Activated CD4-positive, alpha-beta T cell treated with anti-CD3 and anti-CD28 coated beads for 48 hours (primary cell): ENCODE measurements at places on chromosomes 6 and 20.

- no peak for DNase-seq
These were observed 15.7 kb upstream of the PANK2 start for GRCh38 chr20:3873507-3873906.

- DNase-seq: peak; percentile 10
These were observed 23.0 kb upstream of the FKBP1A start for GRCh38 chr20:1415667-1416468.

DNA sequence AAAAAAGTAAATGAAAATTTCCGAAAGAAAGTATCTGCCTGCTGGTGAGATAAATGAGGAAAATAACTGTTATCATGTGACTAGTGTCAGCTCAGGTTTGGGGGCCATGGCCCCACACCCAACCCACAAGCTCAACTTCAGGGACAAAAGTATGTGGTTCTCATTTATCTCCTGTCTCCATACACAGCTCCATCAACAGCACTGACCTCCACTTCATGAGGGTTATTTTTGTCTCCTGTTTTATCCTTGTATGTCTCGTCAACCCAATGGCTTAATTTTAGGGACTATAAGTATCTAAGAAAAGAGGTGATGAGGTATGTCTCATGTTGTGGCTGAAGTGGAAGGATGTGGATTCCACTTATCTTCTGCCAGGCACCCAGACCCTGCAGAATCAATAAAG is 271.6 kb upstream of the RIN2 start:
- no peak for DNase-seq

DNA sequence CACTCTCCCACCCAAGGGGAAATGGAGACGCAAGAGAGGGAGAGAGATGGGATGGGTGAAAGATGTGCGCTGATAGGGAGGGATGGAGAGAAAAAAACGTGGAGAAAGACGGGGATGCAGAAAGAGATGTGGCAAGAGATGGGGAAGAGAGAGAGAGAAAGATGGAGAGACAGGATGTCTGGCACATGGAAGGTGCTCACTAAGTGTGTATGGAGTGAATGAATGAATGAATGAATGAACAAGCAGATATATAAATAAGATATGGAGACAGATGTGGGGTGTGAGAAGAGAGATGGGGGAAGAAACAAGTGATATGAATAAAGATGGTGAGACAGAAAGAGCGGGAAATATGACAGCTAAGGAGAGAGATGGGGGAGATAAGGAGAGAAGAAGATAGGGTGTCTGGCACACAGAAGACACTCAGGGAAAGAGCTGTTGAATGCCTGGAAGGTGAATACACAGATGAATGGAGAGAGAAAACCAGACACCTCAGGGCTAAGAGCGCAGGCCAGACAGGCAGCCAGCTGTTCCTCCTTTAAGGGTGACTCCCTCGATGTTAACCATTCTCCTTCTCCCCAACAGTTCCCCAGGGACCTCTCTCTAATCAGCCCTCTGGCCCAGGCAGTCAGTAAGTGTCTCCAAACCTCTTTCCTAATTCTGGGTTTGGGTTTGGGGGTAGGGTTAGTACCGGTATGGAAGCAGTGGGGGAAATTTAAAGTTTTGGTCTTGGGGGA is 754 bp downstream of the TNF start:
- no peak for DNase-seq

DNA sequence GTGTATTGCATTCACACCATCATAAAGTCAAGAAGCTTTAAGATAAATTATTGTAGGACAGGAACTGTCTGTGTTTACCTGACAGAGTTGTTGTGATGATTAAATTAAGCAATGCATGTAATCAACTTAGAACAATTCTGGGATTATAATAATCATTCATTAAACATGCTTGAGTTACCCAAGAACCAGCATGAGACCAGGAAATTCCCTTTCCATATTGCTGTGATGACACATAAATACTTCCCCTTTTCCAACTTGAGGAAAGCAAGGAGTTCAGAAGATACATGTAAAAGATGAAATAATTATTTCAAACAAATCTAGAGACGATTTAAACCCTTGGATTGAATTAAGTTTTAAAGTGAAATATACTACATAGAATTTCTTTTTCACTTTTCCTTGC is 404.4 kb downstream of the GJA1 start:
- no peak for DNase-seq

DNA sequence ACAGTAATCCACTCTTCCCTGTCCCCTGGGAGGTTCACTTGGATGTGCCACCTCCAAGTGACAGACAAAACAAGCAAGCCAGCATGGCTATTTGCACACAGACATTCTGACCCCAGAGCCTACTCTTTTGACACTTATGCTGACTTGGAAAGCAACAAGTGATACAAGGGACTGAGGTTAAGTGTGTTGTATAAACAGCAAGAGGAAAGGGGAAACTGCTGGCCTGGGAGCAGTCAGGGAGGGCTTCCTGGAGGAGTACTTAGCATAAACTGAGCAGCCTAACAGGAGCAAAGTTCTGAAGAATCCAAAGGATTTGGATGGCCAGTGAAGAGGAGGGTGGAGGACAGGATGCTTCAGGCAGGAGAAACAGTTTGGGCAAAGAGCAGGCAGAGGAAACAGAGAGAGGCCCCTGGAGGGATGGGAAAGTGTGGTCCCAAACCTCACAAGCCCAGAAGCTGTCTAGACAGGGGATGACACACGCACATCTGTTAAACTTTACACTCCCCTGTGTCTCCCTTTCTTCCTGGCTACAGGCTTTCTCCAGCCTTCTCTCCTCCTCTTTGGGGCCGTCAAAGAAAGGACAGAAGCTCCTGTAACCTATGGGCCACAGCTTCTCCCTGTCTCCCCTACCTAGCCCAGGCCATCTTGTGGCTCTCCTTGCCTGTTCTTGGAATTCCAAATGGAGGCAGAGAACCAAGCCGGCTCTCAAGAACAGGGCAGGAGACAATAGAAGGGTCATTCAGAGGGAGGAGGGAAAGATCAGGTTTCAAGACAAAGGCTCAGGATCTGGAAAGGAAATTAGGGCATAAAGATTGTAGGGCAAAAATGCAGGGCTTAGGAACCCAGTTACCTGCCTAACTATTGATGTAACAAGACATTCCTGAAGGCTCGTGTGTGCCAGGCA is 19.3 kb downstream of the SULF2 start:
- no peak for DNase-seq

GRCh38 chr6:48378884-48379407 is 267.9 kb upstream of the PTCHD4 start:
- DNase-seq: no peak

- DNase-seq: no peak
These were observed 22.4 kb downstream of the MMP24 start for GRCh38 chr20:35248641-35249475.

GRCh38 chr6:20472748-20473147 is 61.5 kb upstream of the CDKAL1 start:
- no peak for DNase-seq

DNA sequence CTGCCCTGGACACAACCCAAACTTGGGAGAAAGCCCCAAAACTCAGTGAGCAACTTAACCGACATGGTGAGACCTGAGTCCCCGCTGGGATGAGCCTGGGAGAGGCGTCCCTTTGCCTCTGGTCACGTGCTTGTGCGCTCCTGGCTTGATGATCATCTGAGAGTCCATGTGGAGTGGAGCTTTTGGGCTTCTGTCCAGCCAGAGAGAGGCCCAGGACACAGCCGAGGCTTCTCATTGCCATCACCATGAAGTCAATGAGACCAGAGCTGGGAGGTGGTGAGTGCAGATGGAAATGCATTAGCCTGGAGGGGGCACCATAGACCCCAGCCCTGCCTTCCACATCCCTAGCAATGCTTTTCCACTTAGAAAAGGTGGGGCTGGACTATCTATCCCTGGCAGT is 250.0 kb downstream of the SLC24A3 start:
- DNase-seq: no peak

GRCh38 chr20:57244627-57245214 is 21.7 kb downstream of the BMP7 start:
- DNase-seq: no peak

GRCh38 chr6:14010275-14010674 is 85.5 kb downstream of the RNF182 start:
- no peak for DNase-seq

- DNase-seq: no peak
These were observed 433 bp downstream of the QRSL1 start for GRCh38 chr6:106629859-106630163.

DNA sequence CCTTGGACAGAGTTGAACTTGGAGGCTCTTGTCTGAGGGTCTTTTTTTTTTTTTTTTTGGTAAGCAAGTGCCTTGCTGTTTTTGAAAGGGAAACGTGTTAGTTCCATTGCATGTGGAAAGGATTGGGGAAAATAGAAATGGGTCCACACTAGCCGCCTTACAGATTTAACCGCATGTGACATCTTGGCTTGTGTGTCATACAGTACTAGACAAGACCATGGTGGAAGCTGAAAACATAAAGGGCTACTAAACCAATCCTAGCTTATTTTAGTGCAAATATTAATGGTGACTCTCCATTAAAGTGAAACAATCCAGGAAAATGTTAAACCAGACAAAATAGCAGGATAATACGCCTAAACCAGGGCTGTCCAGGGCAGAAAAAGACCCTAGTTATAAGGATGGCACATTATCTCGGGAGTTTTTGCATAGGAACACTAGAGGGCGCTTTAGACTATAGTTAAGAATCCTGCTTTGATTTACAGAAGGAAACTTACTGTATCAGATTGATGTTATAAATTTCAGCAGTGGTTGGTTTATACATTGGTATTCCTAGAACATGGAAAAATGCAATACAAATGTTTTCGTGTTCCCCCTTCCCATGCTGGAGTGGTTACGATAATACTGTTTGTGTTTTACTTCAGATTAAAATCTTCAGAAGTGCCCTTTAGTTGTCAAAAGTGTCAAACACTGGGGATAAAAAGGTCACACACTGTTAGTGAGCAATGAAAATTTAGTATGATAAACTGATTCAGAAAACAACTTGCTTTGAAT is 59.8 kb upstream of the DEK start:
- DNase-seq: no peak

DNA sequence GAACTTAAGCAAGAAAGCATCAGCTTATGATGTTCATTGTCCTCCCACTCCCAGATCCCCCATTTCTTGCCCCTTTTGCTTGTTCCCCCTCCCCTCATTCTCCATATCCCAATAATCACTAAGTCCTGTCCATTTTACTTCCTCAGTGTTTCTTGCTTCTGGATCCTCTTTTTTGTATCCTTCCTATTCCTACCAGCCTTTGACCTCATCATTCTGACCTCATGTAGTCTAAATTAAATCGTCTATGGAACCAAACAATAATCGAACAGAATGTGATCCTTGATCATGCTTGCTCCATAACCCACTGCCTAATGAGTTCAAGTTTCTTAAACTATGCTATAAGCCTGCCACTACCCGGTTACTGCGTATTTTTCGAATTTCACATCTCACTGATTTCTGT is 5.4 kb upstream of the RSPH3 start:
- no peak for DNase-seq

DNA sequence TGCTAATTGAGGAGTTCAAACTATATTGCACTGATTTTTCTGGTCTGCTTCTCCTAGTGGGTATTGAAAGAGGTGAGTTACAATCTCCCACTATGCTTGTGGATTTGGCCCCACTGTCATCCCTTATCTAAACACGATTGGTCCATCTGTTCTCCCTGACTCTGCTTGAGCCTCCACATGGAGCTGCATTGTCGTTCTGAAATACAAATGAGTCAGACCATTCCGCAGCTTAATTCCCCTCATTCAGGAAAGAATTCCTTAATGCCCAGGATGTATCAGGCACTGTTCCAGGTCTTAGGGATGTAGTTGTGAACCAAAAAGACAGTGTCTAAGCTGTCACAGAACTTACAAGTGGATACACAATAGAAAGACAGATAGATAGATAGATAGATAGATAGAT is 461.9 kb downstream of the QKI start:
- DNase-seq: no peak

DNA sequence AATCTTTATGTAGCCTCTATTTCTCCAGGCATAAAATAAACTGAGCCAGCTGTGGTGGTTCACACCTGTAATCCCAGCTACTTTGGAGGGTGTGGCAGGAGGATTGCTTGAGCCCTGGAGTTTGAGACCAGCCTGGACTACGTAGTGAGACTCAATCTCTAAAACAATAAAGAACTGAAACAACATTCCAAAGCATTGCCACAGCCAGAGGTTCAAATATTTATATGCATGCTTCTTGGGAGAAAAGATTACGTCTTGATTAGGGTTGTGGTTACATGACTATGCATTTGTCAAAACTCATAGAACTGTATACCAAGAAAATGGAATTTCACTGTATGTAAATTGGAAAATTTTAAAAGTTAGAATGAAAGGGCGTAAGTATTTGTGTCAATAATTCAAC is 27.7 kb upstream of the PAX1 start:
- DNase-seq: no peak

DNA sequence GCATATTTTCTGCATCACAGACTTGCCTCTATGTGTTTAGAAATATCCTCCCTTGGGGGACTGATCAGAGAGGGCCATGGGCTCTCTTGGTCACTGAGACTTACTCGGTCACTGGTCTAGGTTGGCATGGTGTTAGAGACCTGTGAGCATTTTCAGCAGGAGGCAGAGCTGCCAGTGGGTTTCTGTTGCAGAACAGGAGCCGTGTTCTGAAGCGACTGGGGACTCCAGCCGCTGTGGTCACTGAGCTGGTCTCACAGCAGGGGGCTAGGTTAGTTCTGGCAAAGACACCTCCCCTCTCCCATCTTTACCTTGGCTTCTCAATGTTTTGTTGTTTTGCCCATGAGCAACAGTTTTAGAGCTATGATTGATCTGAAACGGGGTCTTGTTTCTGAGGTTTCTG is 8.7 kb downstream of the TMEM181 start:
- no peak for DNase-seq

GRCh38 chr6:139649732-139650131 is 275.3 kb upstream of the CITED2 start:
- no peak for DNase-seq

DNA sequence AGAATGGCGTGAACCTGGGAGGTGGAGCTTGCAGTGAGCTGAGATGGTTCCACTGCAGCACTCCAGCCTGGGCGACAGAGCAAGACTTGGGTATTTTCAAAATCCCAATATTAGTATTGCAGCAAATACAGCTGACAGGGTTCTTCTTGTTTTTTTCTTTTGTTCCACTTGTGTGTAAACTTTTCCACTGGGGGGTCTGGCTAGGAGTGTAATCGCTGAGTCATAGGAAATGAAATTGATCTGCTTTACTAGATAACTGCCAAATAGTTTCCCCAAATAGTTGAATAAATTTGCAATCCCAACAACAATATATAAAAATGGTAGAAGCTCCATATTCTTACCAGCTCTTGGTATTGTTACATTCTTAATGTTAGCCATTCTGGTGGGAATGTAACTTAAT is 526.0 kb upstream of the SOX4 start:
- DNase-seq: no peak

DNA sequence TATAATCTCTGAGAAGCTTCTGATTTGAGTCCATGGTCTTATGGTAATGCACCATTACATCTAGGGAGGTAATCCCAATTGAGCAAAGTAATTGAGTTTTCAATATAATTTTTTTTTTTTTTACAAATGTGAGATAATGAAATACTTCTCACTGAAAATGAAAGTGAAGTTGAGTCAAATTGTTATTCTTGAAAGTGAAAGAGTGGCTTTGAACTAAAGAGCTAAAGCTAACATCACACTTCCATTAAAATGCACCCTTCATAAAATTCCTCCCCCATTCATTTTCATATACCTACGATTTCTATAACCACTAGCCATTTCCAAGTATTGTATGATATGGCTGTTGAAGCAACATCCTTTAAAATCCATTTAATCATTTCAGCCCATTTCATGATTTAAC is 149.1 kb upstream of the IMPG1 start:
- DNase-seq: no peak

GRCh38 chr6:44653761-44654218 is 266.3 kb downstream of the CDC5L start:
- no peak for DNase-seq
